Pancreas (tissue), 10 donors: ENCODE measurements at places on chromosomes 16 and 17.

DNA sequence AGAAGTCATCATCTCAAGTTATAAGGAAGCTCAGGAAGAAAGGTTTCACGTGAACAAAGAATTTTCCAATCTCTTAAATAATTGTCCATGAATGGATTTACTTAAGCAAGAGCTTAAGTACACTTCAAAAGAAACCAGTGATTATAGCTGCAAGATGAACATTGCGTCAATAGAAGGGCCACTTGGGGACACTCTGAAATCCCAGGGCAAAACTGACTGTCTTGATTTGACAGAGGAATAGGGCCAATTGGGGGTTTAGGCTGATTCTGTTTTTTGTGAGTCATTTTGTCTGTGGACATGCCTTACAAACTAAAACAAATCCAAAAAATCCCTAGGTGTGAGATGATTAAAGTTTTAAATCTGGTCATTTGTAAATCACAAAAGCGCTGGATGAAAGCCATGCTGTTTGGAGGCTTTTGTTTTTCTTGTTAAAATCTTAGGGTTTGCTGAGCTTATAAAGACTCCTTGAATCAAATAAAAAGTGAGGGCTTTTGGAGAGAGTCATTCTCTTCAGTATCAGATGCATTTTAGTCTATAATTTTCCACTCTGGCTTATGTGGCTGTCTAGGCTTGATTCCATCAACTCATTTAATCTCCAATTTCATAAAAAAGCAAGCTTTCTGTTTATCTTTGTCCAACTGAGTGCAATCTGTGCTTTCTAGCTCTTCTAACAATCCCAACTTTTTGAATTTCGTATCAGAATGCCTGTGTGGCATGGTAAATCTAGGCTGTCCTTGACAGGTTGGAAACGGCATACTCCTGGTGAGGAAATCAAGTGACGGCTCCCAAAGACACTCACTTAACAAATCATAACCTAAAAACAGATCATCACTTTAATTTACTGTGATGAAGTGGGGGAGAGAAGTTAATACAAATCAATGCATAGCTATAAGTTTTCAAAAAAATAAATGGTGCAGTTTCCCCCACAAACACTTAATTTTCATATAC, 98.2 kb upstream of the SOX9 start:
- no peak for DNase-seq

GRCh38 chr16:53600126-53600525, 97.1 kb upstream of the AKTIP start:
- DNase-seq = no peak

- DNase-seq = no peak
These were observed 16.5 kb upstream of the WDR45B start for GRCh38 chr17:82664701-82665182.

DNA sequence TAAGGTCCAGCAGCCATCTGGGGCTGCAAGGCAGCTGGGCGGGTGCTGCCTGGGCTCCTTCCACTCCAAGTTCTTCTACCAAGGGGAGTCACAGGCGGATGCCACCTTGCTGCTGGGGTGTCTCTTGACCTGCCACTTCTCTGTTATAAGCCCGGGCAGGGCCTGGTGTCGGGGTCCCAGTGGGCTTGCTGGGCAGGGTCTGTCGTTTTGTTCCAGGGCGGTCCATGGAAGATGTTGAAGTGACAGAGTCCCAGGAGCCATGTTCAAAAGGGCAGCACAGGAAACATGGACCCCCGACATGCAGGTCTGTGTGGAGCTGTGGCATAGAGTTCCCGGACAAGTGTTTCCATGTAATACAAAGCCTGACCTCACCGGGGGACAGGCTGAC, 91.1 kb downstream of the TNFRSF13B start:
- DNase-seq = no peak

GRCh38 chr17:64357191-64357981, 33.3 kb downstream of the PECAM1 start:
- no peak for DNase-seq

DNA sequence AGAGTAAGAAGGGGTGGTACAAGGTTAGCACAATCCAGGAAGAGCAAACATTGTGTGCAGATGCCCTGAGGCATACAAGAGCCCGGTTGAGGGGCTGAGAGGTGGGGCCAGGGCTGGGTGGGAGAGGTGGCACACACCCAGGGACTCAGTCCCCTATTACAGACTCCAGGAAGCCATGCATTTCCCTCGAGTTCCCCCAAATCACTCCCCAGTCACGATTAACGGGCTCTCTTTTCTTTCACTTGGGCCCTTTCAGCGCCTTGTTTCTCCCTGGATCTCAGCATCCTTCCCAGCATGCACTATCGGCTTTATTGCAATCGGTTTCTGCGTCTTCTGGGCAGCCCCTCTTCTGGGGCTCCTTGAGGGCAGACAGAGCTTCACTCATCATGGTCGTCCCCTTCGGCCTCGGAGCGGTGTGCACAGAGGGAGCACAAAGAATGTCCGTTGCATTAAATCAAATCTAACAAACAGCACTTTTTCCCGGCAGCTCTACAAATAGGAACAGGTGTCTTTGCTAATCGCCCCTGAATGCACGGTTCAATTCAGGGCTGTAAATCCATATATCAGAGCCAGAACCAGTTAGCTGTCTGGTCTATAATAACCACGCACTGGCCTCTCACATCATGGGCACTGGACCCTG, 184.6 kb upstream of the HSBP1 start:
- no peak for DNase-seq

GRCh38 chr17:50675627-50676026, 32.1 kb downstream of the ANKRD40 start:
- DNase-seq = peak; percentile 73

- DNase-seq = no peak
These were observed 41.2 kb upstream of the ADCY9 start for GRCh38 chr16:4157376-4157825.

DNA sequence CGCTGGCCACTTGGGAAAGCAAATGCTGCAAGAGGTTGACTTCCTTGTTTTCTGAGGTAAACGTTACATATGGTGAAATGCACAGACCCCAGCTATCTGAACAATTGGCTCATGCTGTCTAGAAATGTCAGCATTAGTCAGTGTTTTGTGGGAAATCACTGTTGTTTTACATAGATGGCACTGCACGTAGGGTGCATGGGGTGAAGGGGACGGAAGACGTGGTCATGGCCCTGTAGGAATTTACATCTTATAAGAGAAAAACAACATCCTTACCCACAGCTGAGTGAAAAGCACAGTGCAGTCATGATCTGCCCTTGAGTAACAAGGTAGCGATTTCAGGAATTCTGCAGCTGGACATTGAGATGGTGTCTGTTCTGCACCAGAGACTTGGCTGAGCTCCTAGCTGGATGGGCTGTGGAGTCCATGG, 15.2 kb downstream of the RPTOR start:
- DNase-seq = no peak

- peak; percentile 15 for DNase-seq
These were observed 245.1 kb downstream of the UTP18 start for GRCh38 chr17:51505450-51505849.

DNA sequence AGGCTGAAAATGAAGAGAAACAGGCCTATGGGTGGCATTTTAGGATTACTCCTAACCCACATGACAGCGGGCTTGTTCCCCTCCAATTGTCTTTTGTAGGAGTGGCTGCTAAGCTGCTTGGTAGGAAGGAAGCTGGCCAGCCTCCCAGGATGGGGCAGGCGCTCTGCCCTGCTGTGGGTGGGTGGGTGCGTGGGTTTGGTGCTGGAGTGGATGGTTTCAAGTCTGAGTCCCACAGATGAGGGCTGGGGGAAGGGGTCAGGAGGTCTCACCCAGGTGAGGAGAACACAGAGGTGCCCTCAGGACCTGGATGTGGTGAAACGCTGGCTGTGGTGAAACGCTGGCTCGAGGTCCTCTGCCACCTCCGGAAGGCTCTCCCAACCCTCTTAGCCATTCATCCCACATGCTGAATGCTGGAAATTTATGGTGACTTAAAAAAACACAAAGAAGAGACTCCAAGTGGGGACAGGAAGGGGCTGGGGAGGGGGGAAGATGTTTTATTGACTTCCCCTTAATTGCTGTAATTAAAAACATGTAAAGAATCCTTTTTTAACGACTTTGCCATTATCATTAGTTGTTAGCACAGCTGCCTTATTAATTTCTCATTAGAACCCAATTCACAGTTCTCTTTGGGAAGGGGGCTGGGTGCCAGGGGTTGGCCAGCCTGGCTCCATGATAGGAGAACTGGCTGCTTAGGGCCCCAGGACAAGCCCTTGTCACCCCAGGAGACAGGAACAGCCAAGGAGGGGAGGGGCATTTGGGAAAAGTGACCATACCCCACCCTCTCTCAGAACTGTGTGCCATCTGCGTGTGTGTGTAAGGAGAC, 153.5 kb upstream of the CDC42EP4 start:
- no peak for DNase-seq

- no peak for DNase-seq
These were observed 3.1 kb downstream of the NME2 start for GRCh38 chr17:51169340-51169739.

DNA sequence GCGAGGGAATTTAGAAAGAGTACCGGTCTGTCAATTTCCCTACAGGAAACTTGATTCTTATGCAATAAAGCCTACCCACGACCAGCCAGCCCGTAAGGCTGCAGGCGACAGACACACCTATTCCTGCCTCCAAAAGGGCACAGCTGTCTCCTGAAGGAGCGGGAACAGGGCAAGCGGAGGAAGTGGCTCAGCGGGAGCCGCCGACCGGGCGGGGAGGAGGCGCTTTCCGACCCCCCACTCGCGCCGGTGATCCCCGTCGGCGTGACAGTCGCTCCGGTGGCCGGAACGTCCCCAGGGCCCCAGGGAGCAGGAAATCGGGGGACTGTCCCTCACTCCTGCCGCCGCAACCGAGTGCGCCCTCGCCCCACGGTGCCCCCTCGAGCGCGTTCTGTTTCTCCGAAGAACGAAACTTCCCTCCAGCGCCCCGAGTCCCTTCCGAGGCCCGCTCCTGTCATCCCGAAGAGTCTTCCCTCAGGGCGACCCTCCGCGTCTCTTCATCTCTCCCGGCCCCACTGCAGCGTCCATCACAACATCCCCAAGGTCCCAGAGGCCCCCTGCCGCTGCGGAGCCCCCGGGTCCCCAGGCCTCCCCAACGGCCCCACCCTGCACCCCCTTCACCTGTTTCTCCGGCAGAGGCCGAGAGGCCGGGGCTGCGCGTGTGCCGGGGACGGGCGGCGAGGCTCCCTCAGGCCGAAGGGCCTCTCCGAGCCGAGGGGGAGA, 421 bp downstream of the STAT3 start:
- DNase-seq = peak; percentile 56

- DNase-seq = no peak
These were observed 276.9 kb downstream of the SOX9 start for GRCh38 chr17:72397687-72398086.

- no peak for DNase-seq
These were observed 1.4 kb downstream of the HES7 start for GRCh38 chr17:8122422-8122923.

DNA sequence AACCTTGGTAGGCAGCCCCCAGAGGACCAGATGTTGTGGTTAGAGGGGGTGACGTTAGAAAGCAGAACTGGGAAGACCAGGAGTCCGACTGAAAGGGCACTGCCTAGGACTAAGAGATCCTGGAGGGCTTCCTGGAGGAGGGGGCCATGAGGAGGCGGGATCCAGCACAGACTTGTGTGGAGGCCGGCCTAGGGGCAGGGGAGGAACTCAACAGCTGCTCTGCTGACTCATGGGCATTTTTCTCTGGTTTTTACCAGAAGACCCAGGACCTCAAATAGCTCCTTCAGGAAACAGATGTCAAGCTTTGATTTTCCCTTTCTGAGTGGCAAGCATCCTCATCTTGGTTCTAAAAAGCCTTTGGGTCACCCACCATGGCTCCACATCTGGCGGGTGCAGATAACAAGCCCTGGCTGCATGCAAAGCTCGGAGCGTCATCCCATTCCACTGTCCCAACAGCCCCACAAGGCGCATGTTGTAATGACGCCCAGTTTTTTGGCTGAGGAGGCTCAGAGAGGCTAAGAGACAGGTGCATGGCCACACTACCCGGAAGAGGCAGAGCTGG, 29.0 kb downstream of the IL21R start:
- DNase-seq = no peak

DNA sequence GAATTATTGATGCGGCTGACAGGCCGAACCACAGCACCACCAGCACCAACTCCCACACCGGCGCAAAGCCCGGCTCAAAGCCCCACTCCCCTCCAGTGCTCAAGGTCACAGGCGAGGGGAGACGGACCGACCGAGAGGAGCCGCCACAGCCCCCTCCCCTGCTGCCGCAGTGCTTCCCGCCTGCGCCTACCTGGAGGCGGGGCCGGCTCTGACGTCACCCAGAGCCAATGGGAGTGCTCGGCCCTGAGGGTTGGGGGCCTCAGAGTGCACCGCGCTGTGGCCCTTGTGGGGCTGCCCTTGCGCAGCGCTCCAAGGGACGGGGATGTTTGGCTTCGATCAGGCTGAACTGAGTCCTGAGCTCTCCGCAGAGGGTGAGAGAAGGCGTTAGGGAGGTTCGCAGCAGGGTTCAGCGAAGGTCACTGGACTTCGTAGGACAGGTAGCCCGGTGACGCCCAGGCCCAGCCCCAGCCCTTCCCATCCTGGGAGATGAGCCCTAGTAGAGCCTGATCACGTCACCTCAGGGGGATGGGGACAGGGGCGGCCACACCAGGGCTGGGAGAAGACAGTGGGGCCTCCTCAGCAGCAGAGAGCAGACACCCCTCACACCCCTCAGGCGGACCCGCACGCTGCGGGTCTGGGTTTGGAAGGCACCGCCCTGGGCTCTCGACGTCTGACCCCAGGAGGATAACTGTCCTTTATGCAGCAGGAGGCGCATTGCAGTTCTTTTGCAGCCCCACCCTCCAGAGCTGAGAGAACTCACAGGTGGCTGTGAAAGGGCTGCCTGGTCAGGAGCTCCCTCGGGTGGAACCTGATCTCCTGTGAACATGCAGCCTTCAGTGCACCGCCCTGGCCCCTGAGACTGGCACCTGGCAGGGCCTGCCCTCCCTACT, 1.5 kb downstream of the NDRG4 start:
- DNase-seq = peak; percentile 89

GRCh38 chr17:7139400-7139799, 24.8 kb upstream of the ASGR2 start:
- DNase-seq = no peak

DNA sequence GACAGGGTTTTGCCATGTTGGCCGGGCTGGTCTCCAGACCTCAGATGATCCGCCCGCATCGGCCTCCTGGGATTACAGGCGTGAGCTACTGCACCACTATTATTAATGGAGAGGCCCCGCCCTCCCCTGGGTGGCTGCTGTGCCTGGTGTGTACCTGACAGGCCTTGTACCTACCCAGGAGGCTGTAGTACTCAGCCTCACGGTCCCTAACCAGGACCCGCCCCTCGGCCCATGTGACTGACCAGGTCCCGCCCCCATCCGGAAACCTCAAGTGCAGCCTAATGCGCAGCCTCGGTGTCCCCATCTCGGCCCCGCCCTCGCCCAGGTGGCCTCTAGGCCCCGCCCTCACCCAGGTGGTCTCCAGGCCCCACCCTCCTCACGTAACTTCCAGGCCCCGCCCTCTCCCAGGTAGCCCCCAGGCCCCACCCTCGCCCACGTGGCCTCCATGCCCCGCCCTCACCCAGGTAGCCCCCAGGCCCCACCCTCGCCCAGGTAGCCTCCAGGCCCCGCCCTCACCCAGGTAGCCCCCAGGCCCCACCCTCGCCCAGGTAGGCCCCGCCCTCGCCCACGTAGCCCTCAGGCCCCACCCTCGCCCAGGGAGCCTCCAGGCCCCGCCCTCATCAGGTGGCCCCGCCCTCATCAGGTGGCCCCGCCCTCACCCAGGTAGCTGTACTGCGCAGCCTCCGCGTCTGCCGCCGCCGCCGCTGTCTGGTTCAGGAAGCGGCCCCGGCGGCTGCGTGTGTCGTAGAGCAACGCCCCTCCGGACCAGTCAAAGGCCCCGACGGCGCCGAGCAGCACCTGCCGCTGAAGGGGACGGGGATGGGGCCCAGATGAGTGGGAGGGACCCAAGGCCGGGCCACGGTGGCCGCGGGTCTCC, 31.0 kb downstream of the HASPIN start:
- DNase-seq = peak; percentile 100
